ENCODE measurements at places on chromosomes 4 and X.

DNA sequence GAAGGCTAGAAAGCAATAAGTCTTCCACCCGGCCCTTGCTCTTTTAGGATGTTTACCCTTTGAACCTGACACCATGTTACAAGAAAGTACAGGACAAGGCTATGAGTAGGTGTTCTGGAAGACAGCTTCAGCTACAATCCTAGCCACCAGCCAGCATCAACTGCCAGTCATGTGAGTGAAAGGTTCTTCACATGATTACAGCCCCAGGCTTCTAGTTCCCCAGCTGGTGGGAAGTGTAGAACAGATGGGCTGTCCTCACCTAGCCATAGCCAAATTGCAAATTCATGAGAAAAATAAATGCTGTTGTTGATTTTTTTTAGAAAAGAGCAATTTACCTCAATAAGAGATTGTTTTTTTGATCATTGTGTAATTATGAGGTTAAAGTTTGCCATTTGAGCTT is 60.8 kb downstream of the GRXCR1 start:
- DNase-seq, result no peak

DNA sequence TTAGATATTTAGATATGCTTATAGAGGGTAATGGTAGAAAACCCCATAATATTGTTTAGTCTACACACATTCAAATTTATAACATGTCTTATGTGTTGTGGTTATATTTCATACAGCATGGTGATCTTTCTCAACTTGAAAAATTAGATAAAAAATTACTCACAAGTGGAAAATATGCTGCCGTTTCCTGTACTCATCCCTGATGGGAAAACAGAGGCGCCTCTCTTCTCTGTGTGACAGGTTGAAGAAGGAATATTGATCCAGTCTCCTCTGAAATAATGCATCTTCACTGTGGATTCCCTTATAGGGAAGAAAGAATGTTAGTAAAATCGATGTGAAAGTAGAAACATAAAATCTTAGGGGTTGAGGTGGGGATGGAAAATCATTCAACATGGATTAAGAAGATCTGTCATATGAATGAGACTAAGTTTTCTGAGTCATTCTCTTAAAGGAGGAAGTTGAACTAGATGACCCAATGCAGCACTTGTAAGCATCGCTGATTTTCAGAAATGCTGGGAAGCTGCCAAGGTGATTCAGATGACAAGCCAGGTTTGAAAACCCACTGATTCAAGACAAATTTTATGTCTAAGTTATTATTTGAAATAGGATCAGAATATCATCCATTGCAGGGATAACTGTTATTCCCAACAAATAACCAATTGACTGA is 70.7 kb downstream of the ANKRD50 start:
- no peak for DNase-seq

DNA sequence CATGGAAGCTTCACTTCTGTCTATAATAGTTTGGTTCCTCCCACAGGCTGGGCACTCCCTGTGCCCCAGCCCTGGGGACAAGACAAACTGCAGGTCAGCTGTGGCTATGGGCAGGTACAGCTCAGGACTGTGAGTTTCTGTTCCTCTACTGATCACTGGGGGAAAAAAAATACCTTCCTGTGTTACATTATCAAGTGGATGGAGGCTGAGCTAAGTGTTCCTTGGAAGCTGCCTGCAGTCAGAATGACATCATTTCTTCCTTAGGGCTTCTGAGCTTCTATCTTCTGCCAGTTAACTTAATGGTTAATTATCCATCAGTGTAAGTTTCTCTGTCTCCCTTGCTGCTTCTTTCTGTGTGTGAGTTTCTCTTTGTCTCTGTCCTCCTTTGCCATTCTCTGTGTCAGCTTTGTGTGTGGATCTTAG is 4.6 kb downstream of the RAB33A start:
- no peak for DNase-seq

- DNase-seq, result no peak
Measured at GRCh38 chr4:163542275-163542674, 47.8 kb downstream of the TMA16 start.

DNA sequence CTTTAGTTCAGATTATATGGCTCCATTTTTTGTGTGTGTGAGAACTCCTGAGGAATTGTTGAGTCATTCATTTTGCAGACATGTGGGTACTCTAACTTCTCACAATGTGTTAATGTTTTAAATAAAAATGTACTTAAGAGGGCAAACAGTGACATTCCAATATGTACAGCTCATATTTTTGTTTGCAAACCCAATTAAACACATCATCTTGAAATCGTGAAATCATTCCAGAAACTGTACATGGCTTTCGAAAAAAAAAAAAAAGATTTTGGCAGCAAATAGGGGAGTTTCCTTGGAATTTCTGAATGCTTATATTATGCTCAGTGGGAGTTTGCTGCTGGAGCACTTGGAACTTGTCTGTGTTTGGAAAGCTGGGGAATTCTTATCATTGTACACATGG is 85.0 kb downstream of the HPGD start:
- DNase-seq, result no peak

DNA sequence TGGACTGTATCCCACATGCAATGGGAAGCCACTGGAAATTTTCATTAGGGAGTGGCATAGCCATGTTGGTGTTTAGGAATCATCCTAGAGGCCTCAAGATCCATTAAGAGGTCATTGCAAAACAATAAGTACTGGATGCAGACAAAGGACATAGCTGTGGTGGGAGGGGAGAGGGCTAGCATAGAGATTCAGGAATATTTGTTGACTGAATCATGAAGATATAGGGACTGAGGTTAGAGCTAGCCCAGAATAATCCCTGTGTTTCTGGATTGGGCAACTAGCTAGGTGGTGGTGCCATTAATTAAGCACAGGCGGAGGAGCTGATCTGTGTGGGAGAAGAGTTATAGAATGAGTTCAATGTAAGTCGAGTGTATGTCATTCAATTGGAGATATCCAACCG is 135.0 kb downstream of the RAB28 start:
- no peak for DNase-seq

GRCh38 chrX:105515561-105515960 is 295.1 kb upstream of the TEX13A start:
- no peak for DNase-seq

Data from stimulated activated CD8-positive, alpha-beta memory T cell treated with anti-CD3 and anti-CD28 coated beads, Interleukin-12 subunit alpha, Interleukin-12 subunit beta, amount 100 ng/mL, for 4 hours (primary cell).